ENCODE measurements at places on chromosomes 7 and 10.

DNA sequence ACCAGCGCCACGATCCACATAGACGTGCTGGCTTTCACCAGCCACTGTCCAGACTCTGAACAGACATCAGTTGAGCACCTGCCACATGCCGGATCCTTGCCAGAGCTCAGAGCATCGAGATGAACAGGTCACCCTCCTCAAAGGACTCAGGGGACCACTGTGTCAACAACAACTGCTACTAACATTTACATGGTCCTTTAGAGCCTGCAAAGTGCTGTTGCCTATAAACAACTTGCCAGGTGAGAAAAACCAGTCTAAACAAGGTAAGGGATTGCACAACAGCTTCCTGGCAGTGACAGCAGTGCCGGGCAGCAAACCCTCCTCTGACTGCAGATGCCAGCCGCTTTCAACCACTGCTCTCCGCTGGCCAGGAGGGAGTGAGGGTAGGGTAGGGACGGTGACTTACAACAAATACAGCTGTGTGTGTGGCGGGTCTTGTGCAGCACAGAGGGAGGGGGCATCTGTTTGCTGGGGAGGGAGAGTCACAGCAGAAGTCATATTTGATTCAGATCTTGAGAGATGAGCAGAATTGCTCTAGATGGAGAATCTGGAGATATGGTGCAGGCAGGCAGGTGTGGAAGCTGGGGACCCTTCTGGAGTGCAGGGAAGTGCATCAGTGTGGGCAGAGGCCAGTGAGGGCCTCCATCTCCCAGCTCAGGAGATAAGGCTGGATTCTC lies 32.8 kb upstream of the RHEB start:
- no peak for DNase-seq

- DNase-seq = no peak
These were observed 3.0 kb downstream of the TMEM273 start for GRCh38 chr10:49185213-49185612.

DNA sequence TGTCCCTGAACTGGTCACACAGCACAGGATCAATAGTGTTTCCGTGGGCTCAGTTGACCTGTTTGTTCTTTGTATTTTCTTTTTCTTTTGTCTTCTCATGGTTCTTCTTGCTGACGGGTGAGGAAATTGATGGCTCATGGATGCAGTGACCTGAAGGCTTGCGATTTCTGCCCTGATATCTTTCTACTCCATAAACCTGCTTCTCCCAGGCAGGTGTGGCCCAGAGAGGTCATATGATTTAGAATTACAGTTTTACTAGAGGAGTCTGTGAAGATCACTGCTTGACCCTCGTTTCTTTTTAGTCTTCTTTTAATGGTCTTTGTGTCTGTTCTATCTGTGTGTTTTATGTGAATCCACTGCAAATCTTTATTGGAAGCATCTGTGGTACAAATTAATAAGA lies 195.1 kb upstream of the KLF6 start:
- DNase-seq = no peak

- DNase-seq = no peak
These were observed 20.7 kb downstream of the PDIA4 start for GRCh38 chr7:149007611-149008010.

GRCh38 chr7:139725077-139725476 lies 52.7 kb downstream of the HIPK2 start:
- DNase-seq = no peak

DNA sequence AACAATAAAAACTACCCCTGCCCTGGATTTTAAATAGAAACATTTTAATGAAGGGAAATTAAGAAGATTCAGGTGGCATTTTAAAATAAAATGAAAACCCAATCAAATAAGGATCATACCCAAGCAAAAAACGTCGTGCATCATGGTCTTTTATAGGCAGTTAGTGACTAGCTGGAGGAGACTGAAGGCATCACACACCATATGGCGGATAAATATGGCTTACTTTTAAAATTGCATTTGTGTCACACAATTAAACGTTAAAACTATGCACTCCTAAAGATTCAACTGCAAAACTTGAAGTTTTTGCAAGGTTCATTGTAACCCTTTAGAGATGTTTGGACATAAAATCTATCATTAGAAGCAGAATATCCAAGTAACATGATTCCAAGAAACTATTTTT lies 200.1 kb upstream of the NRG3 start:
- DNase-seq = no peak

DNA sequence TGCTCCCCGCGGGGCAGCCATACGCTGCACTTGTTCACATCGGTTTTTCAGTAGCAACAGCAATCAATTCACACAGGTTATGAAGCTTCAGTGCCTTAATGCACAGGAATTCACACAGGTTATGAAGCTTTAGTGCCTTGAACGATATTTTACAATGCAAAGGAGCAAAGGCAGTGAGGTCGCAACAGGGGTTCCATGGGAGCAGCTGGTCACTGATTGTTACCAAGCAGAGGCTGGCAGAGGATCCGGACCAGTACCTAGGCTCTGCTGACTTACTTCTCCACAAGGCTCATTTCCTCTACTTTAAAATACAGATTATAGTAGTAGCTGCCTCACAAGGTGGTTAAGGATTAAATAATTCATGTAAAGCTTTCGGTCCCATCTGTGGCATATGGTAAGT lies 95.2 kb upstream of the ODAD2 start:
- no peak for DNase-seq

- no peak for DNase-seq
These were observed 106.3 kb upstream of the PTPRZ1 start for GRCh38 chr7:121766676-121767075.

- peak; percentile 64 for DNase-seq
These were observed 175.0 kb downstream of the CTNNA3 start for GRCh38 chr10:67520924-67521520.

GRCh38 chr7:85719981-85720953 lies 533.4 kb upstream of the SEMA3D start:
- no peak for DNase-seq

- DNase-seq = no peak
These were observed 111.7 kb downstream of the JCAD start for GRCh38 chr10:29947701-29948060.

All from left forelimb (tissue), 1 donor.